ENCODE measurements at places on chromosomes 5 and 9.

DNA sequence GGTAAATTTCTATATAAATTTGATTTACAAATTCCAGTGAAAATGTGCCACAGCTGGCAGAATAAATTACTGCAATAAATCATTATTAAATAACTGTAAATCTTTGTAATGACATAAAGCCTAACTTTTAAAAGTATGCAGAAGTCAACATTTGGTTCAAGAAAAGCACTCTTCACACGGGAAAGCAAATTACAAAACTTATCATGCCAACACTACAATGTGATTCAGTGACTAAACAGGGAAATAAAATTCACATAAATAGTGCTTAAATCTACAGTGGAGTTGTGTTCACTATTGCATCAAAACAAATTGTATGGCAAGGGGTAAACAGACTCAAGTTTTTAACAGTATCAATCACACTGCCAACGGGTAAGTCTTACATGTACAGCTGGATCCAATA, 117.2 kb downstream of the BNC2 start:
- no peak for DNase-seq

GRCh38 chr9:128316421-128316820, 5.8 kb downstream of the TRUB2 start:
- no peak for DNase-seq

DNA sequence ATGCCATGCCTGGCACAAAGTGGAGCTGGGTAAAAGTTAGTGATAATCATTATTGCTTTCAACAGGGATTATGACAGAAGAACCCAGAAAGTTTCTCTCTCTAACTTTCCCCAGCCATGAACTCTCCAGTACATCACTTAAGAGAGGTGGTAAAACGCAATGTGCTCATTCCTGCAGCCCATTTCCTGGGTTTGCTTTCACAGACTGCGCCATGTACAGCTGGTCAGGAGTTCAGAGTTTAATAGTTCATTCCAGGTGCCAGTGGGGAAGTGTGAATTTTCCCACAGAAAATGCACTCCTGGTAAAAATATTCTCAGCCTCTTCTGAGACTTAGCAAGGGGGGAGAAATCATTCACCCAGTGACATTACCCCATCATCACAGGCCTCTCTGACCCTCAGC, 35.5 kb downstream of the ADAM19 start:
- DNase-seq, result no peak

- DNase-seq, result no peak
These were observed 6.6 kb upstream of the ERBIN start for GRCh38 chr5:65919773-65920172.

DNA sequence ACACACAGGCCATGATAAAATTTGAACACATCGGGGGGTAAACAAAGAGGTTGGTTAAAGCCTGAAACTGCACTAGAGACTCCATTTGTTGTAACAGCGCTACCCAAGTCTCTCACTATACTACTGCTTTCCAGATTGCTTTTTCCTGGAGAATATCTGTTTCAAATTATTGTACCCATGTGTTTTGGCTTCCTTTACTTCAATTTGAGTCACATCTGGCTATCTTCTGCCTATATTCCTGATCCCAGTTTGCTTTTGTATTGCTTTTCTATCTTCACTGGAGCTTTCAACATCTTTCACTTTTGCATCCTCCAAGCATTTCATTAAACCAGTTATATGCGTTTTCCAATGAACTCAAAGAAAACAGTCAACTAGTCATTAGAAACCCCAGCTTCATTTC, 404.7 kb downstream of the MLLT3 start:
- DNase-seq, result no peak

DNA sequence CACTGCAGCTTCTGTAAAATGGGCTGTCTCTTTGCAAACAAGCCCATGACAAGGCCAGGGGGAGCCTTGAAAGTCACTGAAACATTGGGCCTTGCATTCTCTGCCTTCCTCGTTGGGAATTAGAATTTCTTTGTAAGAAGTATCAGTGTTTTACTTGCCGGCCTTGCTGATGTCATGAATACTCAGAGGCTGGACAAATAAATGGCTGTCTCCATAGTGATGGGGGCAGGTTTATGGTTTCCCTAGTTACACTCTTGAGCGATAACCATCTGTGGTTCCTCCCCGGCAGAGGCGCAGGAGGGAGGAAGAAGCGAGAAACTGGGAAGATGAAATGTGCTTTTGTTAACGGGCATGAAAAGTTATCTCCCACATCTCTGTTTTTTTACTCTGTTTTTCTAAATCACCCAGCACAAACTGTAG, 272.7 kb upstream of the PANK3 start:
- no peak for DNase-seq

DNA sequence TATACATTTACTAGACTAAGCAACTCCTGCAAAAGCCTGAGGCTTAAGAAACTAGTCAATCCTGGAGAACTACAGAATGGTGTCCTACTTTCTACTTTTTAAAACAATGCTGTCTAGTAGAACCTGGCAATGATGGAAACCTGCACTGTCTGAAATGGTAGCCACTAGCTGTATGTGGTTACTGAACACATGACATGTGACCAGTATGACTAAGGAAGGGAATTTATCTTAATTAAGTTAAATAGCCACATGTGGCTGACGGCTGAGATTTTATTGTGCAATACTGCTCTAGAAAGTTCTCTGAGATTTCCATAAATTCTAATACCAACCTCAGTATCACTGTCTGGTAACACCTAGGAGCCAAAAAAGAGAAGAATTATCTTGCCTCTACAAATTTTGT, 44.9 kb upstream of the RAPGEF6 start:
- DNase-seq, result no peak

GRCh38 chr9:94852373-94852772, 125.9 kb downstream of the AOPEP start:
- no peak for DNase-seq

DNA sequence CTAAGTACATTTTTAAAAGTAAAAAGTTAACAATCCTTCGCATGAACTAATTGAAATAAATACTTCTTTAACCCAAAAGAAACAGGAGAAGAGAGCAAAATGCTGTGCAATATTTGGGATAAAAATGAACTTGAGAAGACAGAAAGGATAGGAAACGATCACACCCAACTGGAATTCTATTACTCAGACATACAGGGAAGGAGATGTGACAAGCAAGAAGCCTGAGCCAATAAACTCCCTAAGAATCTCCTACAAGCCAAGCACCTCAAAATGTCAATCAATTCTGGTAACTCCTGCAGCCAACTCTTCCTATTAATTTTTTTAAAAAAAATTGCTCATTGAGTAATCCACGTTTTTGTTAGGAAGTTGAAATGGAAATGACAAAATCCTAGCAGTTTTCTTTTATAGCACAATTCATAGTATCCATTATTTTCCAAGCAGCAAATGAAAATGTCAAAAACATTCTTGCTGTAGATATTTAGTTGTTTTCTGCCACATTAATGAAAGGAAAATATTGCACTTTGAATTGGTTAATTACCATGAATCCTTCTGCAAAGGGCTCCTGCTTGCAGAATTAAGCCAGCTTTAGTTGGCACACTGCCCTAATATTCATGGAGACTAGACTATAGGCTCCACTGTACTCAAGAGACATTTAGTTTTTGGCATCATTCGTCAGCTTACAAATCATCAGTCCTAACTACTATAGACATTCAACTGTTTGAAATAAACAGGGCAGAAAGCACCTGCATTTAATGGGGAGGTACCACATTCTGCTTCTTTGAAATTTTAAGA, 89.0 kb downstream of the RFX3 start:
- DNase-seq, result no peak

DNA sequence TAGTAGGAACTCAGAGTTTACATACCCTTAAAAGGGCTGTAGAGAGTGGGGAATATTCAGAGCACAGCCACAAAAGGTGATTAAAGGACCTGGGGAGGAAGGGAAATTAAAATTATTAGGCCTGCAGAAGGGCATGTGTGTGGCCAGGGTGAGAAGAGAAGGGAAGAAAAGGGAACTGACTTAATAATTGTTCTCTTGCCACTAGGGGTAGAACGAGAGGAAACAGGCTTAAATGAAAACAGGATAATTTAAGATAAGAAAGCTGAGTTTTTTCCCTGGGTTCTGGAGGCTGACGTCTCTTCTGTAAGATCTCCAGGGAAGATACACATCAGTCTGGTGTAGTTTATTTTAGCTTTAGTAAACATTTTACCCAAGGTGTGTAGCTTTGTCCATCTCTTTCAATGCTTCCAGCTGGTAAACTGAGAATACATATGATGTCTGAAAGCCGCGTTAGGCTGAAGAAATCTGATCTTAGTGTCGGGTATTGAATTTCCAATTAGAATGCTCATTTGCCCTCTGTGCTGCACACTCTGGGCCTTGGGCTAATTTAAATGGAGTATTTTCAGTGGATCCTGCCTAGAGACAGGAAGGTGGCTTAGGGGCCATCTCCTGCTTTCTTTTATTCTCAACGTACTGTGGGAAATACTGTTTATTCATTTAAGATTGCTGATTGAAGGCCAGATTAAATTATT, 416.8 kb downstream of the TMEM38B start:
- DNase-seq, result no peak

- no peak for DNase-seq
These were observed 342.7 kb downstream of the DIRAS2 start for GRCh38 chr9:90299968-90300367.

GRCh38 chr5:149680810-149681221, 49.3 kb upstream of the PPARGC1B start:
- DNase-seq, result no peak

GRCh38 chr5:149940941-149941644, 3.5 kb downstream of the PDE6A start:
- DNase-seq, result no peak

DNA sequence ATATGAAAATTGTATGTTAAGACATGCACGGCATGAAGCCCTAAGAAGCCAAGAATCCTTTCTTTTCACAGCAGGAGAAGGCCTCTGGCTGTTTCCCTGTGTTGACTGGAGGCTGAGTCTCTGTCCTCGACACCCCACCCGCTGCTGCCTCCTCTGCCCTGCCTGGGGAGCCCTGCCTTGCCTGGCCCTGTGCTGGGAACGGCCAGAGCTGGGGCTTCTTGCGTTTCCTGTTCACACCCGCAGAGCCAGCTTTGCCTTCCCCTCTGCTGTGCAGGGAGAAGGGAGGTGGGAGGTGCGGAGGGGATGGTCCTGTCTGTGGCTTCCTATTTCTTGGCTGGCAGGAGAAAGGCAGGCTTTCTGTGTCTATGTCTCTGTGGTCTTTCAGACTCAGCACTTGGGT, 6.9 kb upstream of the GMCL2 start:
- no peak for DNase-seq

GRCh38 chr5:34583167-34583566, 73.0 kb upstream of the RAI14 start:
- no peak for DNase-seq

- DNase-seq, result no peak
These were observed 22.7 kb upstream of the COL5A1 start for GRCh38 chr9:134618833-134619447.

- DNase-seq, result no peak
These were observed 302.1 kb downstream of the SLF1 start for GRCh38 chr5:94920570-94920969.

DNA sequence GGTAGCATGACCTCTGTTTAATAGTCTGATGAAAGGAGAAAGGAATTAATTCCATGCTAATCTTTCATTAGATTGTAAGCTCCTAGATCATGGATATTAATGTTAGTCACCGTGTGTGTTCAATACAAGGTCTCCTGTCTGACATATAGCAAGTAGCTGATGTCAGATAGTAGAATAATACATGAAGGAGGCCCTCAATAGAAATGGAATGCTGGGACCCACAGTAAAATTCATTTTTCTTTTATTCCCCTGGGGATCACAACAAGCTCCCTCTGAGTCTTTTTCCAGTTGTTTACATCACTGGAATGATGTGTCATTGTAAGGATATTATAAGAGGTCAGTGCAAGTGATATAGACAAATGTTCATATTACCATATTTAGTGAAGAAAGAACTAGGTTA, 240.3 kb upstream of the TRPC7 start:
- DNase-seq, result no peak

DNA sequence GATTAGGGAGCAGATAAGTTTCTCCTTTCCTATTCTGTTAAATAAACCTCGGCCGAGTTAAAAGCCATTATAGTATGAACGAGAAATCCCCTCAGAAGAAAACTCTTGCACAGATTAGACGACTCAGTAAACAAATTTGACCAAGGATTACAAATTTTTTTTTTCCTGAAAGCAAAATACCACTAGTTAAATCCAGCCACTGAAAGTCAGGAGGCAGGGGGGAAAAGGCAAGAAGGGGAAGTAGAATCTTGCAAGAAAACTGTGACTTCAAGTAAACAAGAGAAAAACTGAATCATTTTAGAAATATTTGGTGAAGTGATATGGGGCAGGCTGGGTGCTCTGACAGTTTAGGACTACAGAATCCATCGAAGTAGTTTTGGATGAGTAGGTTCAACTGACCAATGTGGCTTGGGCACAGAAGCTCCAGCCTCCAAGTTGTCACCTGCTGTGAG, 251.0 kb downstream of the DENND1A start:
- DNase-seq, result no peak
